ENCODE measurements at places on chromosomes 12 and 14.

DNA sequence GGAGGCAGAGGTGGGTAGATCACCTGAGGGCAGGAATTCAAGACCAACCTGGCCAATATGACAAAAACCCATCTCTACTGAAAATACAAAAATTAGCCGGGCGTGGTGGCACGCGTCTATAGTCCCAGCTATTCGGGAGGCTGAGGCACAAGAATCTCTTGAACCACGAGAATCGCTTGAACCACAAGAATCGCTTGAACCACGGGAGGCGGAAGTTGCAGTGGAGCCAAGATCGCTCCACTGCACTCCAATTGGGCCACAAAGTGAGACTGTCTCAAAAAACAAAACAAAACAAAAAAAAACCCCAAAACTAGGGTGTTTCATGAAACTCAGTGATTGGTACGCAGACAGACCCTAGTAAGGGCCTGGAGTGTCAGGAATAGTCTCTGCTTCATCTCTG, 6.4 kb upstream of the ARF6 start:
- DNase-seq: no peak

- DNase-seq: no peak
These were observed 190.7 kb downstream of the DUSP6 start for GRCh38 chr12:89161557-89161956.

GRCh38 chr12:46371718-46372543, 642 bp downstream of the SLC38A2 start:
- DNase-seq: peak; percentile 9

GRCh38 chr14:45185100-45185814, 49.5 kb downstream of the FANCM start:
- no peak for DNase-seq

DNA sequence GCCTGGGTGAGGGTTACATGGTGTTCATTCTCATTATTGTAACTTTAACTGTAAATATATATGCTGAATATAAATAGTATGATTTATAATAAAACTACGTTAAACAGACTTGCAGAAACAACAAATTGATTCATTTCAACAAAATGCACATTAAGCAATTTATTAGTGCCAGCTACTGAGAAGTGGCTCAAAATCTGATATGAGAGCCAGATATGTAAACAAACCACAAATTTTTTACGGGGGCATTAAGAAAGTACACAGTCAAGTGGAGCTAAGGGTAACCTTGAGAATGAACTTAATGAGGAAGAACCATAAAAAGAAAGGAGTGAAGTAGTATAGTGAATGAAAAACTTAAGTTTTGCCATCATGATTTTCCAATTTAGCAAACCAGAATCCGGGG, 40.3 kb downstream of the CEP128 start:
- no peak for DNase-seq

DNA sequence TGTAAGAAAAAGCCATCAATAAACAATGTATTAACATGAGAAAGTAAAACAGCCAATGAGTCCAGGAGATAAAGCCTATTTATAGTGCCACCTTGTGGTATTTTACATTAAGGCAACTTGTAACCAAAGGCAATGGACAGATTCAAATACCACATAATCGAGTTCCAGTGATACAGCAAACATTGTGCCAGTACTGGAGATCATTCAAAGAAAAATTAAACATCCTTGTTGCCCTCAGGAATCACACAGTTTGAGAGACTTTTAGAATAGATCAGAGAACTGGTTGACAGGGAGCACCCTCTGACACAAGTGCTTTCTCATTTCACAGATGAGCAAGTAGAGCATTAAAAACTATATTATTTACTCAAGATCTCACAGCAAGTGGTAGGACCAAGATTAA, 98.1 kb downstream of the DDHD1 start:
- no peak for DNase-seq

DNA sequence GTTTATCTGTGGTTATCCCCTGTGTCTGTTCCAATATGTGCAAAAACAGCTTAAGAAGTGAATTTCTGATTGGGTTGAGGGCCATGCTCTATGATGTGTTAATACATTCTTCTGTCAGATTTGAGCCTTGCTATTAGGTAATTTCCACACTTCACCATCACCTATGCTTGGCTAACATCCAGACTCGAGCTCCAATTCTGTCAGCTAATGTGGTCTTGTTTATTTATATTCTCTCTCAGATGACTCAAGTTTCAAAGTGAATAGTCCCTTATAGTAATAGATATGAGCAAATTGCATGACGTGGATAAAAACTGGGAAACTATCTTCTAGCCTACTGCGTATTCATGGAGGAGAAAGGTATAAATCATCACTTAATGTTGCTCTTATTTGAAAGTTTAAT, 451.3 kb downstream of the SNAPC1 start:
- no peak for DNase-seq

DNA sequence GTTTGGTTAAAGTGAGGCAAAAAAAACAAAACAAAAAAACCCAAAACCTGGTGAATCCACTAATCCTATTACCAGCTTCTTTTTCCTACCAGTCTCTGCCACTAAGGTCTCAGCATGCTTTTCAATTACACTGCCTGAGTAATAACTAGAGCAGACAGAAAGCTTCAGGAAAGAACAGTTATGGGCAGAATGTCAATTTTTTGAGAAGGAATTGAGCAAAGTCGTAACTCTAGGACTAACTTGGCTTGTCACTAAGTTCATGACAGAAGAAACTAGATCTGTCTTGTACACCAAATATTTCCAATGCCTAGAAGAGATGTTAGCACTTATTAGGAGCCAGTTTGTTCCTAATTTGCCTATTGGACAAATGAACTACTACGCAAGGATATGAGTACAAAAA, 148.8 kb upstream of the CNOT2 start:
- no peak for DNase-seq

GRCh38 chr12:38120438-38120837, 196.1 kb upstream of the ALG10B start:
- DNase-seq: no peak

- no peak for DNase-seq
These were observed 13.3 kb downstream of the PCNX1 start for GRCh38 chr14:70920608-70921007.

GRCh38 chr12:8047842-8048241, 15.3 kb downstream of the FOXJ2 start:
- no peak for DNase-seq

- DNase-seq: no peak
These were observed 44.9 kb upstream of the CLMN start for GRCh38 chr14:95364481-95365209.

GRCh38 chr14:81153187-81153586, 67.6 kb downstream of the GTF2A1 start:
- DNase-seq: no peak

- DNase-seq: no peak
These were observed 560.9 kb downstream of the MED13L start for GRCh38 chr12:115716551-115716950.

DNA sequence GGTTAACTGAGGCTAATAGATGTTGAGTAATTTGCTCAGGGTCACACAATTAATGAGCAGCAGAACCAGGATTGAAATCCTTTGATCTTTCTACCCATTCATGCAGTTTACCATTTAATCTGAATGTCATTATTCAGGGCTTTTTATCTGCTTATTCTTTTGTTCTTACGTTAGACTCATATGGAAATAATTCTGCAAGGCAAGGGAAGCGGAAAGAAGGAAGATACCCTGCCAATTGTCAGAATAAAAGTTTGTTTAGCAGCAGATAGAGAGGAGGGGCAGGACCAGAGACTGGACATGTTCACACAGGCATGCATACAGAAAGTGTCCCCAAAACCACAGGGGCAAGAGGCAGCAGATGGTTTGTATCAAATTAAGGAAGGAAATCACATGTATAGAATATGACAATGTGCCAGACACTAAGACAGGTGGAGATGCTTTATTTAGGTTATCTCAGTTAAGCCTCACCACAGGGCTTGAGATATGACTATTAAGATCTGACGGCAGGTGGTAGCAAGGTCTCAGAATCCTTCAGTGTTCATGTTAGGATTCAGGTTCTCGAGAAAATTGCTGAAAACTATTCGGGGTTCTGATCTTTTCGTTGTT, 29.8 kb downstream of the BRMS1L start:
- DNase-seq: no peak

DNA sequence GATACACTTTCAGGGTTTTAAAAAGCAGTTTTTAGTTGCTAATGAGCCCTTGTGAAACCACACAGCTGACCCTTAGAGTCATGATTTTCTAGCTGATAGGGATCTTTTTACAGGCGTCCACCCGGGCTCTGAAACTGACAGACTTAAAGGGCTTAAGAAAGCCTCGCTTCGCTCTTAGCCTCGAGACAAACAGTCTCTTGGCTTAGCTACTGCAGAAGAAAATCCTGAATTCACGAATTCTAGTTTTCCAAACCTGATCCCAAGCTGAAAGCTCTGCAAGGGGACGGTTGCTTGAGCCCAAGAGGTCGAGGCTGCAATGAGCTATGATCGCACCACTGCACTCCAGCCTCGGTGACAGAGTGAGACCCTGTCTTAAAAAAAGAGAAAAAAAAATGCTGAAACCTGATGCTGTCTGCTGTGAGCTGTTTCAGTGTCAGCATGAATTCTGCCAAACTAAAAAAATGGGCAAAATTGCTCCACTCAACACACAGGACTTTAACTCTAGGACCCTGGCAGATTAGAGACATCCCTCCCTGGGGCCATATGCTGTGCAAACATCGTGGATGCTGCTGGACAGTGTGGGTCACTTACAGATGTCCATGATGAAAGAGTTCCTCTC, 3.1 kb upstream of the HPD start:
- DNase-seq: no peak

- DNase-seq: no peak
These were observed 19.2 kb upstream of the TBX5 start for GRCh38 chr12:114425031-114425626.

- DNase-seq: no peak
These were observed 426.7 kb downstream of the RAD51B start for GRCh38 chr14:68246074-68246785.

- DNase-seq: no peak
These were observed 27.7 kb downstream of the PPP1R13B start for GRCh38 chr14:103819503-103820307.

DNA sequence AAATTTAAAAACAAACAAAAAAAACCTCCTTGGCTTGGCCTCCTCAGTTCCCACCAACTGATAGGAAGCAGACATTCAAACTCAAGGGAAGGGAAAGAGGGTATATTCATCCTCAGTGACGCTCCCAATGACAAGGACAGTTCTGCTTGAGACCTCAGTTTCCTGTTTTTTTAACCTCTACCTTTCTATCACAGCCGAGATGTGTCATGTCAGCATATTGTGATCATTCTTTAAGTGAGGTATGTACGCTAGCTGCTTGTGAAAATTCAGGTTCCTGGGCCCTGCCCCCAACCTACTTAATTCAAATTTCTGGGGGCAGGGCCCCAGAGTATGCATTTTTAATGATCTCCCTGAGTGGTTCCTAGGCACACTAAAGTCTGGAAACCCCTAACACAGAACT, 611.9 kb upstream of the TBX3 start:
- DNase-seq: no peak

GRCh38 chr12:128338386-128339125, 71.6 kb downstream of the TMEM132C start:
- no peak for DNase-seq

DNA sequence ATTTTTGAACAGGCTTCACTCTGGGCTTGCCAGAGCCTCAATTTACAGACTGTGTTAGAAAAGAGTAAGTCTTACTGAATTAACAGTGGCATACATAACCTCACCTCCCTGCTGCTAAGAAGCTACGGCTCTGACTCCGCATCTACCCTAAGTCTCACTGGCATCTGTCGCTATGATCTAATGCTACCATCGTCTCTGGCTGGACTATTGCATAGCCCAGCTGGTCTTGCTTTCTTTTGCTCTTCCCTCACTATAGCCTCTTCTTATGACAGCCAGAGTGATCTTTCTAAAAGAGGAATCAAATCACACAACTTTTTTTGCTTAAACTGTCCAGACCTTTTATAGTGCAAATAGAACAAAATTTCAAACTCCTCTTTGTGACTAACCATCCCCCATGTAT, 81.1 kb downstream of the SLC24A4 start:
- DNase-seq: no peak

DNA sequence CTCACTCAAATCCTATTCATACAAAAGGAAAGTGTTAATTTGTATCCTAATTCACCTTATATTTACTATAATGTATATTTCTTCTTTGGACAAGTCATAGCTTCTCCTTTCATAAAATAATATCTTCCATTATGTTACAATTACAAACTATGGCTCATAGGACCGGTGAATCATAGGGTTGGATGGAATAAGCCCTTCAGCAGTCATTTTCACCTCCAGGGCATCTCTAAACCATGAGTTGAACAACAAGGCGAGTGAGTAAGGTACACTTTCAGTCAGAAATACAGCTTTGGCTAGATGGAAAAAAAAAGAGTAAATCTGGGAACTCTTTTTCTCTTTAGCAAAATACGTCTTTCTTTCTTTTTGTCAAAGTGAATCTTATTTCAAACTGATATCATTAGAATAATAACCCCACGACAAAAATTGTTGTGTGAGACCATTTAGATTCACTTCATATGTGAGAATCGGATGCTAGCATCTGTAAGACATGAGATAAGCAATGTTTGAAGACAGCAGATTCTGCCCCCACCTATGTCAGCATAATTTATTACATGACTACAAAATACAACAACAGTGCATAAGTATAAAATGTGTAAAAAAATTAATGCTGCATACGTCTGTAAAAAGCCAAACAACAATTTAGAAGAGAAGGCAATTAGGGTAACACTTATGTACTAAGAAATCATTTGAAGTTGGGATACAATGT, 184.4 kb upstream of the SLC38A2 start:
- no peak for DNase-seq

DNA sequence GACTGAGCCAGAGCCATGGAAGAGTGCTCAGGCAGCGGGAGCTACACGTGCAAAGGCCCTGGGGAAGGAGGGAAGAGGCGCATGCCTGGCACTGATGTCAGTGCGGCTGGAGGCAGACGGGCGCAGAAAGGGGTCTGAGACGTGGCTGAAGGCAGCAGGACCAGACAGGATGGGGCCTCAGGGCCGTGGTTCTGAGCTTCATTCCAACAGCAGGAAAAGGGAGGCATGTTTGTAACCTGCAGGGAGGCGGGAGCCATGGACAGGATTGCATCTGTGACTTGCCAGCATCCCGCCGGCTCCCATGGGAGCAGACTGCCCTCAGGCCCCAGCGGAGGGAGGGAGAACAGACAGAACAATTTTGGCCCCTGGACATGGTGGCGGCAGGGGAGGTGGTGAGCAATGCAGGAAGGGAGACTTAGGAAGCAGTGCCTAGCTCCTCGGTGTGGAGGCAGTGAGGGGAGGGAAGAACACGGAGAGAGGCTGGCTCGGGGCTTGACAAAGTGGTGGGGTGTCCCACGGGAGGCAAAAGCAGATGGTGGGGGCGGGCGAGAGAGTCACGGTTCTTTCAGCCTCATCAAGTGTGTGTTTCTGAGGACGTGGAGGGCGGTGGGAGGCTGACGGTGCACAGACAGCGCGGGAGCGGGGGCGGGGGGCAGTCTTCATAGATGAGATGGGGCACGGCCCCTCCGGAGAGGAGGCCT, 33.3 kb upstream of the INF2 start:
- DNase-seq: no peak

All from stimulated activated CD4-positive, alpha-beta T cell treated with anti-CD3 and anti-CD28 coated beads, Interleukin-1b, Interleukin-23, amount 100 ng/mL, for 1 hour (primary cell).